ENCODE measurements at places on chromosomes 1 and 21.

DNA sequence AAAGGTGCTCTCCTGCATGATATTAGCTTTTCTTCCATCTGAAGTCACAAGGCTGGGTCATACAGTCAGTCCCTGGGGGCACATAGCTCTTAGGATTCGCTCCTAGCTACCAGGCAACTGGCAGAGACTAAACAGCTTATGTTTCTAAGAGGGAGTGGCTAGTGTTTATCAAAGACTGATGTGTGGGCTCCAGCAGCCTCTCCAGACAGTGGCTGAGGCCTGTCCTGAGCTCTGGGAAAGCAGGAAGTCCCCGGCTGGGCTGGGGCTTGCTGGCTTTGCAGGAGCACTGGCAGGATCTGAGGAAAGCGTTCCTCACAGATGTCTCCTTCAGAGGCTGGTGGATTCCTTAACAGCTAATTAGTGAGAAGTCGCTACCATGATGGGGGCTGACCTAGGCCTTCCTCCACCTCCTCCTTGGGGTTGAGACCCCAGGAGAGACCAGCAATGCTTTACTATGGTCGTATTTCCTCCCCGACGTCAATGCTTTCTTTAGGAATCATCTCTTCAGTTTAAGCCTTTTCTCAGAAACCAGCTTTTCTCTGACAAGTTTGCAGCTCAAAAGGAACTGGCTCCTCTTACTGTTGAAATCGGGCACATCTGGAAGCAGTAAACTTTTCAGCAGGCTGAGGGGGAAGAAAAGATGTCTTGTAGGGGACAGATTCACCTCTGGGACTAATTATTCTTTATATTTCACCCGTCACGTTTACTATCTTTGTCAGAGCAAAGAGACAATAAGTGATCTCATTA lies 33.5 kb upstream of the HHAT start:
- no peak for DNase-seq

DNA sequence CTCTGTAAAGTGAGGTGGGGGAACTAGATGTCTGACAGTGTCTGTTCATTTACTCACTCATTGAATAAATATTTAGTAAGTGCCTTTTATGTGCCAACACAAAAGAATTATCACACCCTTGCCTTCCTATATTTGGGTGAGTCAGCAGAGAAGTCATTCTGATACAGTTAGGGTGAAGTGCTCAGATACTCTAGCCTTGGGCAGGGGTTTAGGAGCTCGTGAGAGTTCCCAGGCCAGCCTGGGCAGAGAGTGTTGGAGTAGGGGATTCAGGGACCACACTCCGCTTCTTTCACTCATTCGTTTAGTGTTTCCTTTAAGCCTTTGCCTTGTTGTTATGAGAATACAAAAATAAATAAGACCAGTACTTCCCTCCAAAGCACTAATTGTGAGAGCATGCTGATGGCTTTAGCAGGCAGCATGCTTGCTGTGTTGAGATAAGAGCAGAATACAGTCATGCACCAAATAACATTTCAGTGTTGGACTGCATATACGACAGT lies 83.9 kb downstream of the DYRK1A start:
- DNase-seq, result no peak

GRCh38 chr1:186512698-186513457 lies 52.0 kb upstream of the PDC start:
- no peak for DNase-seq

DNA sequence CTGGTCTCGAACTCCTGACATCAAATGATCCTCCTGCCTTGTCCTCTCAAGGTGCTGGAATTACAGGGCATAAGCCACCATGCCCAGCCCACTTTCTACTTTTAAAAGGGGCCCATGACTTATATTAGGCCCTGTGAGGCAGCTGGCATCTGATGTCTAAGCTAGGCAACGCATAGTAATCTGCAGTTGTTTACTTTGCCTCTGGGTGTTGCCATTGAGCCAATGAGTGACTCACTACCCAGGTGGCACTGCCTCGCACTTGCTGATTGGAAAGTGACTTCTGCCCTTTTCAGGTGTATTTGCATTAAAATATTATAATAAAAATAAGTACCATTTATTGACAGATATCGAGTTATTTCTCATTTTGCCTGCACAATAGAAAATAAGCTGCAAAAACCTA lies 84.9 kb downstream of the KIF14 start:
- DNase-seq, result no peak

GRCh38 chr1:210298936-210299335 lies 29.8 kb upstream of the HHAT start:
- no peak for DNase-seq

DNA sequence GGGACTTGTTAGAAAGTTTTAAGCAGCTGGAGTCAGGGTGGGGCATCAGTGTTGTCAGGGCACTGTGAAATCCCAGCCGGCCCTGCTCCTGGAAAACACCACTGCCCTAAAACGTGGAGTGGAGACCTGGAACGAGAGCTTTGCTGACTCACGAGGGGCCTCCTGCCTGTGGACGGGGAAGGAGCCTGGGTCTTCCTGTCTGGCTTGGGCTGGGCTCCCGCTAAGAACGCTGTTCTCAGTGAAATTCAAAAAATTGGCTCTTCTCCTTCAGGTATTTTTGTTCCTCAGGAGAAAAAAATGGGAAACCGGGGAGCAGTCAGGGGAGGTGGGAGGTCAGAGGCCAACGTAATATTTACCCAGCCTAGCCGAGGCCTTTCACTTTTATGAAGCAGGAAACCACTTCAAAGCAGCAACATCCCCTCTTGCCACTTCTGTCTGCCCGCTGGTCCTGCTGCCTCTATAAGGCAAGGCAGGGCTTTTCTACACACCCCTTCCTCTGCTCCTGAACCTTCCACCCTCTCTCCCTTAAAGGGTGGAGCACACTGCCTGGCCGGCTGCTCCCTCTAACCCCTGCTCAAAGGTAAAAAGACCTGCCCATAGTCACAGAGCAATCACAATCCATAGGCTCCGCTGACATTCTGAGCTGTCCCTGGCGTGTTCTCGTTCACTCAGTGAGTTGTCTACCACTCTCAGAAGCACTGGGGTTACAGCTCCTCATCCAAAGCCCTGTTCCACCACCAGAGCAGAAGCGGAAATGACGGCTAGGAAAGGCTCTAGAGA lies 8.0 kb downstream of the PLXNA2 start:
- no peak for DNase-seq

DNA sequence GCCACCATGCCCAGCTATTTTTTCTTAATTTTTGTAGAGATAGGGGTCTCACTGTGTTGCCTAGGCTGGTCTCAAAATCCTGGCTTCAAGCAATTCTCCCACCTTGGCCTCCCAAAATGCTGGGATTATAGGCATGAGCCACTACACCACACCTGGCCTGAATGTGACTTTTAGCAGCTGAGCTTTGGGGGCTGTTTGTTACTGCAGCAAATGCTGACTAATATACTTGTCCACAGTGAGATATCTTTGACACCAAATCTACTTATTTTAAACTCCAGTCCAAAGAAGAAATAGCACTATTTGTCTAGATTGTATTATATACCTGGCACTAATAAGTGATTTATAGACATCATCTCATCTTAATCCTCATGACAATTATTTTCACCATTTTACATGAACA lies 30.5 kb downstream of the LRRC52 start:
- DNase-seq, result no peak

DNA sequence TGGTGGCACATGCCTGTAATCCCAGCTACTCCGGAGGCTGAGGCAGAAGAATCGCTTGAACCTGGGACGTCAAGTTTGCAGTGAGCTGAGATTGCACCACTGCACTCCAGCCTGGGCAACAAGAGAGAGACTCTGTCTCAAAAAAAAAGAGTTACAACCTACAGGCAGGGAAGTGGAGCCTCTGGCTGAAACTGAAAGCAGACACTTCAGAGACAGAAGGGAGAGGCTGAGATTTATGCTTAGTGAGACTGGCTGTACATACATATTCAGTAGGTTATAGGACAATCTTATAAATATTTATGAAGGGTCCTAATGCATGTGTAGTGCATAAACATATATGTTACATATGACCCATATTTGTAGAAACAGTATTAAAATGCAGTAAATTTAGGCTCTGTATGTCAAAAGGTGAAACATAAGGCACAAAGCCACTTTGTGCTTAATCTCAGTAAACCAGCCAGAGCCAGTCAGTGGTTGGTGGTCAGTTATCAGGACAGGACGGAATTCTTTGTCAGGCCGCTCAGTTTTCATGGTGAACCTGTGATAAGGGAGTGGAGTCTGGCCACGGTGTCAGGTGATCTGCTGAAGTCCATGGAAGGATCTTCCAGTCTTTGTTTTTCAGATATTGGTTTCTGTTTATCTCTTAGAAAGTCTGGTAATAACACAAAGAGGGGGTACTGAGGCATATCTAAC lies 13.7 kb downstream of the RHEX start:
- no peak for DNase-seq

DNA sequence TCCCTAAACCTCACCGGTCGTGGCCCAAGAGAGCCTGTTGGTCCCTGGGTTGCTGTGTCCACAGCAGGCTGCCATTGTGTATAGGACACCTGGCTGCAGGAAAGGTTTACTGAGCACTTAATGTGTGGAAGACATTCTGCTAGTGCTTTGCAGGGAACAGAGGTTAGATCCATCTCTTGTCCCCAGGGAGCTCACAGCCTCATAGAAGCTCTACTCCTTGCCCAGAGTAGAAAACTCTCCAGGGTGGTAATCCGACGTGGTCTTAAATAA lies 16.9 kb upstream of the ALPL start:
- DNase-seq, result no peak

DNA sequence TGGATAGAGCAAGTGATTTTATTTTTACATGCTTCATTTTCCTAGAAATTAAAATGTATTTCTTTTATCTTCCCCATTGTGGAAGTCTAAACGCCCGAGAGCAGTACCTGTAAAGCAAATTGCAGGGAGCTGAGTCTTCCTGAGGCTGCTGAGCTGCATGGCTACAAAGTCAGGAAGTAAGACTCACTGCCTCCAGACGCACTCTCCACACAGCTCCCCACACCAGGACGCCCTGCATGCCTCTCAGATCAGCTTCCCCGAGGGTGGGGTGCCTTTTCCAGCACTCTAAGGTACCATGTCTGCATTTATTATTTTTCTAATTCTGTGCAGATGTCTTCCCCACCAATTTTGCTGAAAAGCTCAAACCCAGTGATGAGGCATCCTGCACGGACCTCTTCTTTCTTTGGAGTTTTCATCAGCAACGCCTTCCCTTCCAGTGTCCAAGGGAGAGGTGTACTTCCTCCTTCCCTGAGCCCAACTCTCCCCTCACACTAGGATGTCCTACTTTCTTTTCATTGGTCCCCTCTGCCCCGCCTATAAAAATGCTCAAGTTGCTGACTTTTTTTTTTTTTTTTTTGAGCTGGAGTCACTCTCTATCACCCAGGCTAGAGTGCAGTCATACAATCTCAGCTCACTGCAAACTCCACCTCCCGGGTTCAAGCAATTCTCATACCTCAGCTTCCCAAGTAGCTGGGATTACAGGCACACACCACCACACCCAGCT lies 114.7 kb downstream of the PCNX2 start:
- no peak for DNase-seq
